ENCODE measurements at places on chromosomes 11 and 22.

GRCh38 chr11:111089759-111090158, 155.8 kb upstream of the POU2AF2 start:
- no peak for DNase-seq

DNA sequence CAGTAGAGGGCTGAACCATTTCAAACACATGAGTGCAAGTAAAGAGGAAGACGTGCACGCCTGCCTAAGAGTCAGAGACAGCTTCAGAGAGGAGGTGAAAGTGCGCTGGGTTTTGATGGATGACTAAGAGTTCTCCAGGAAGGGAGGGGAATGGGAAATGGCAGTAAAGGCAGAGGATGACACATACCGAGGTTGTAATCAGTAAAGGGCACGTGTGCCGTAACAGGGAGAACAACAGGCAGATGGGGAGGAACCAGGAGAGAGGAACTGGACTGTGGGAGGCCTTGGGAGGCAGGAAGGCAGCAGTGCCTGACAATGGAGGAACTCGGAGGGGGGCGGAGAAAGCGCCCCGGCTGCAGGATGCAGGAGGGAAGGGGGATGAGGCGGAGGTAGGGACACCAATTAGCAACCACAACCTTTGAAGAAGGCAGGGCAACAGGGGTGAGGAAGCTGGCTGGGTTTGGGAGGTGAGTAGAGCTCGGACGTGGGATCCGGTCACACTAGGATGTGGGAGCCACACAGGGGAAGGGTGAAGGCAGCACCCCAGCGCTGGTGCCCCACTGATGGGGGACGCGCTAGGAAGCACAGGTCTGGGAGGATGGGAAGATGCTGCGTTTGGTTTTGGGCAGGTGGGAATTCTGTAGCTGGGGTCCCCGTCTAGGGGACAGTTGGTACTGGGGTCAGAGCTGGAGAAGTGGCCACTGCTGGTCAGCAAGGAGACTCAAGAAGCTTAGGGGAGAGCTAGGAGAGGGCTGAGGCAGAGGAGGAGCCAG, 67.4 kb downstream of the SCUBE1 start:
- DNase-seq: no peak

GRCh38 chr11:1753229-1753928, 3.0 kb upstream of the IFITM10 start:
- DNase-seq: no peak

GRCh38 chr11:45607995-45608394, 57.4 kb downstream of the CHST1 start:
- no peak for DNase-seq

GRCh38 chr11:117830674-117831351, 6.3 kb upstream of the FXYD2 start:
- DNase-seq: no peak

- no peak for DNase-seq
Observed at GRCh38 chr11:123413636-123414035, 16.4 kb upstream of the GRAMD1B start.

- DNase-seq: no peak
Observed at GRCh38 chr11:64620381-64620971, 29.5 kb downstream of the SLC22A12 start.

DNA sequence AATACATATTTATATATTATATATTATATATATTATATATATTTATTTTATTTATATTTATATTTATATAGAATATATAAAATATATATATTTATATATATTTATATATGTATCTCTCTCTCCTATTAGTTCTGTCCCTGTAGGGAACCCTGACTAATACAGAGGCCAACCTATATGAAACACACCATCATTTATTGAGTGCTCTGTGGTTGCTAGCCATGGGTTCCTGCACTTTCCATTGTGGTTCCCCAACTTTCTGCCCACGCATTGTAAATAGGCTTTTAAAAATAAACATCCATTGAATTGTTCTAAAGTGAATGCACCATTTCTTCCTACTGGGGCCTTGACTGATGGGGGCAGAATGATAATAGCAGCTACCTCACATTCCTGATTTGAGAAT, 93.8 kb upstream of the SESN3 start:
- no peak for DNase-seq

- DNase-seq: no peak
Observed at GRCh38 chr22:30301995-30302809, 12.9 kb upstream of the CASTOR1 start.

- DNase-seq: no peak
Observed at GRCh38 chr11:95723361-95723942, 66.1 kb downstream of the FAM76B start.

- DNase-seq: no peak
Observed at GRCh38 chr11:31690041-31690440, 121.1 kb downstream of the PAX6 start.
